ENCODE measurements at places on chromosomes 5 and 9. TPM values are rescaled to one million over a fixed set of nuclear protein-coding genes. Genes with fewer than 3 reads are reported as not detected.

DNA sequence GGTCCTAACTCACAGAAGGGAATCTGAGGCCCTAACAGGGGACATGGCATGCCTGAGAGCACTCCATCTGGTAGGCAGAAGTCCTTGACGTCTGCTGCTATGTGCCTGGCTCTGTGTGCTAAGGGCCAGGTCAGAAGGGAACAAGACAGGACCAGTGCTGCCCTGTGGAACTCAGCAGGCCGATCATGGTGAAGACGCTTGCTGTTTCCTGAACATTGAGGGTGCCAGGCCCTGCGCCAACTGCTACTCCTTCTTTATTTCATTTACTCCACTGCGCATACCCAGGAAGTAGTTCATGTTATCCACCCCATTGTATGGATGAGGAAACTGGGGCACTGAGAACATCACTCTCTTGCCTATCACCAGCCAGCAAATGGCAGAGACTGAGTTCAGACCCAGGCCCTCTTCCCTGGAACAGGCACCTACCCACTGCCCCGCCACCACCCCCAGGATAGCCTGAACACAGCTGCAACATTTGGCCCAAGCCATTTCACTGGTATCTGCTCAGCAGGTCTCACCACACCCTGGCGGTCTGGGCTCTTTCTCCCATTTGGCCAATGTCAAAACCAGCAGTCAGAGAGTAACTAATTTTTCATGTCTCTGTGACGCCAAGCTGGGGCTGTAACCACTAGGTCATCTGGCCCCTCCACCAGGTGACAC is 24.8 kb upstream of the FOXI1 start:
- no peak for DNase-seq

GRCh38 chr5:107557051-107557658 is 113.6 kb downstream of the EFNA5 start:
- peak; percentile 76 for DNase-seq

- no peak for DNase-seq
These were observed 601.5 kb downstream of the IRX1 start for GRCh38 chr5:4197151-4197550.

DNA sequence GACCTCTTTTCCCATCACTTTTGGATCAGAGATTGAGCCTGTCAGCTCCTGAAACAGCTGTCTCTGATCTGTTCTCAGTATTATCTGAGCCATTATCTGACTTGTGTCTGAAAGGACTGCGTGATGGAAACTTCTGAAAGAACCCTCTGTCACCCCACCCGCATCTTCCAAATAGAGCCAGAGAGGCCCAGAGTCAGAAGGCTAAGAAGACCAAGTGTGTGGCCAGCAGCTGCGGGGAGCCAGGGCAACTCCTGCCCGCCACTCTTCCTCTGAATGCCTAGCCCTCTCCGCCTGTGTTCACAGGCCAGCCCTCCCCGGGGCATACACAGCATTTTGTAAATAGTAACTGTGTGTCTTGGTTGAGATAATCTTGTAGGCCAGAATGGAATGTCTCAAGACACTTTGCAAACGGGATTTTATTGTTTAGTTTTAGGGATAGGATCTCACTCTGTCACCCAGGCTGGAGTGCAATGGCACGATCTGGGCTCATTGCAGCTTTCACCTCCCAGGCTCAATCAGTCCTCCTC is 92.7 kb downstream of the AOPEP start:
- DNase-seq, result no peak

DNA sequence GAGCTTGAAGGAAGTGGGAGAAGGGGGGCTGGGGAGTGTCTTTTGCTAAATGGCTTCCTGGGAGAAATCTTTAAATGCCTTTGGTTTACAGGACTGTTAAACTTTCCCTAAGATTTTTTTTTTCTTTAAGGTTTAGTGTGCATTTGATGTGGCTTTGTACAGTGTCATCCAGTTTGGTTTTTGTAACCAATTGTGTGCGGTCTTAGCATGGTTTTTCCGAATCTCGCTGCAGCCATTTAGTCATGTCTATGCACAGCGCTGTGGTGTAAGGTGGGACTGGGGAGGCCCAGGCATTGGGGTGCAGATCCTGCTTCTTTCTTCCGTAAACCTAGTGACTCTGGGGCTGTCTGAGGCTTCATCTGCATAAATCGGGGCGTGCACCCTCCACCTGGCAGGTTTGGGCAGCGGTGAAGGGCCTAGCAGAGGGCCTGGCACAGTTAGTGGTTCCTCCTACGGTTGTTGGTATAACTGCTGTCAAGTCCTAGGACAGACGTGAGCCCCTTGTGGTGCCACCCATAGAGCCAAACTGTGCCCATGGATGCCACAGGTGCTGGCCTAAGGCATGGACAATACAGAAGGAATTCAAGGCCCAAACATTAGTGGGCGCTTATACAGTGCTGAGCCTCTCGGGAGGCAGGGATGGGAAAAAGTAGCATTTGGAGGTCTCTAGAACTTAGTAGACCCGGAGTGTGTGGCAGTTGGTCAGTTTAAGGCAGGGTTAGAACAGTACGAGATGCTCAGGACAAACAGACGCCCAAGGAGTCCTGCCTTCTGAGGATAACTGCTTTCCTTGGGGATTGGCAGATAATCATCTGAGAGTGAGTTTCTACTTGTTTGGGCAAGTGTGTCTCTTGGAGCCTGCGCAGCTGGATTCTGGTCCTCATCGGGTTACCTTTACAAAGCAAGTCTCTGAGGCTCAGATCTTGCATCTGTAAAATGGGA is 1.5 kb downstream of the PRRC2B start:
- DNase-seq, result peak; percentile 70

GRCh38 chr5:98318386-98318785 is 455.1 kb upstream of the RGMB start:
- DNase-seq, result no peak

GRCh38 chr9:94717761-94718160 is 8.7 kb upstream of the AOPEP start:
- DNase-seq, result no peak

DNA sequence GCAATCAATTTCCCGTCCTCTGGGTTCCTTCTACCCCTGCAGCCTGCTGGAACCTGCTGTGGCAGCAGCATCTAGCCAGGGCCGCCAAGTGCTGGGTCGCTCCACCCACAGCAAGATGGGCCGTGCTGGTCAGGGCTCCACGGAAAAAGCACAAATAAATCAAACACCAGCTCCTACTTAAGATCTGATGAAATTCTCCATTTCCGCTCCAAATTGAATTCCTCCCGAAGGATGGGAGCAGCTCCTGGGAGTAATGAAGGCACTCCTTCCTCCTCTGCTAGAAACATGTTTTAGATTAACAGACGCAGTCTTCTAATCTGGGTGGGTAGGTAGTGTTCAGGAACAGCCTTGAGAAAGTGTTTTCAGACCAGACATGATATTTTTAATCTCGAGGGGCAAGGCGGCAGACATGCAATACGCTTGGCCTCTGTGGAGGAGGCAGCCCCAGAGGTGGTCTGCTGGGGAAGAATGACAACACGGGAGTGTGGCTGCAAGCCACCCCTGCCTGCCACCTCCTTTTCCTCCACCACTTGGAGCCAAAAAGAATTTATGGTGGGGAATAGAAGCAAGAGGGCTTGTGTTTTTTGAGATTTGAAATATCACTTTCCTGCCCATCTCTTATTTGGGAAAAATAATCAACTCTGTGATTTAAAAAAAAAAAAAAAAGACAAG is 194.1 kb downstream of the AOPEP start:
- peak; percentile 60 for DNase-seq

The LCN10 gene
- 8.4 TPM for total RNA-seq

The C6 gene
- total RNA-seq, result 46.2 TPM
